ENCODE measurements at places on chromosomes 4 and X.

DNA sequence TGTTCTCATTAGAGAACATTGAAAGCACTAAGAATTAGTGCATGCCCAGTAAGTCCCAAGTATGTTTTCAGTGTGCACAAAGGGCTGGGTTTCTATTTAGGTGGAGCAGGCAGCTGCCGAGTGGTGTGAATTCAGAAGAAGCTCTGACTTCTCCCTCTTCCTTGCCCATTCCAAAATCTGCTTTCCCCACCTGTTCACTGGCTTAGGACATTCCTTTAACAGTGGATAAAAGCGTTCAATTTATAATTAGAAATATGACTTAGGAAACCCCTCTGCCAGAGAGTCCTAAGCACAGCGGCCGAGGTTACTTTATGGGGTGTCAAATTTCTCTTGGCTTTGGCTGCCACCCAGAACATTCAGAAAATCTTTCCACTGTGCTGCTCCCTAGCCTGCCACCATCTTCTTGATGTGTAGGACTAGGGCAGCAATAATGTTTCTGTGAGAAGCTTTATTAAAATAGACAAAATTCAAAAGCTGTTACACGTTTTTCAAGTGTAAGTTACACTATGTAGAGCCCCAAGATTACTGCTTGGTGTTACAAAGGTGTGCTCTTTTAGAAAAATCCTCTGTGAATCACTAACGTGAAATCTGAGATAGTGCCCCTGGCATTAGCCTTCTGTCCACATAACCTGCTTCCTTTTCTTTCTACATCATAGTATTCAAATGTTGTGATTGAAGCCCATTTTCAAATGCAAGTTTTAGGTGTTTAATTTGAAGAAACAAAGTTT lies 191.6 kb upstream of the ANKRD50 start:
- DNase-seq = no peak

GRCh38 chrX:21645431-21645830 lies 12.7 kb downstream of the KLHL34 start:
- DNase-seq = no peak

GRCh38 chrX:107878106-107878505 lies 52.4 kb downstream of the MID2 start:
- DNase-seq = no peak

DNA sequence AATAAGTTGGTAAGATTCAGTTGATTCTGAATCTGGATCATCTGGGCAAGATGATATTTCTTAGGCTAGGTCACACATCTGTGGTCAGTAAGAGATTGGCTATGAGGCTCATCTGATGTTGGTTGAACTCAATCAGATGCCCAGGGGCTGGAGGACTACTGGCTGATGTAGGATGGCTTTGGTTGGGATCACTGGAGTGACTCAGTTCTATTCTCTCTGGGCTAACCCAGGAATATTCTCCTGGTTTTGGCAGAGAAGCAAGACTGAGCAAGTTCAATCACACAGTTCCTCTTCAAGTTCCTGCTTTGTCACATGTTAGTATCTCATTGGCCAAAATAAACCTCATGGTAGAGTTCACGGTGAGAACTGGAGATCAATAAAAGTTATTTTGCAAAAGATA lies 902.3 kb upstream of the SLIT2 start:
- DNase-seq = no peak

DNA sequence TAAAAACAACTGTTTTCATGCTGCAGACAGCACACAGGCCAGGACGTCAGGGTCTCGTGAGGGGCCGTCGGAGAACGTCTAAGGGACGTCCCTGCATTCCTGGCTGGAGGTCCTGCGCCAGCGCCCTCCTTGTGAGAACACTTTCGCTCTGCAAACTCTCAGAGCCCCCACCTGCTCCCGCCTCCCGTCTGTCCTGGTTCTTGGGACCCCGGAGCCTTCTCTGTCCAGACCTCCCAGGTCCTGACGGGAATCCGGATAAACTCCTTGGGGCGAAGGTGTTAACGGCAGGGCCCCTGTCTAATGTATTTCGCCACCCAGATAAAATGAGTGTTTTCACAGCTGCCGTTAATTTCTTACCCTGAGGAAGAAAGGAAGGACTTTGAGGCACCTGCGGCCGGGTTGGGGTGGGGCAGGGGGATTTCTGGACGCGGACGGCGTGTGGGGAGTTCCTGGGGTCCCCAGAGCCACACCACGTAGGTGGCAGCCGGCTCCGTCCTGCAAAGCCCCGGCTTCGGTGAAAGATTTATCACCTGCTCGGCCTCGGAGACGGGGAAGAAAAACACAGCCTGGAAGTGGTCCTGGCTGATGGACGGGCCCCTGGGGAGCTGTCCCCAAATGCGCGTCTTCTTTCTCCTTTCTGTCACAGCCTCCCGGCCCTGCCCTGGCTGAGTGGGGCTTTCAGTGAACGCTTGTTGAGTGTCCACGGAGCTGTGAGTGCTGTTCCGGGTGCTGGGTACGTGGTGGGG lies 35.1 kb upstream of the PPP2R3B start:
- DNase-seq = no peak

DNA sequence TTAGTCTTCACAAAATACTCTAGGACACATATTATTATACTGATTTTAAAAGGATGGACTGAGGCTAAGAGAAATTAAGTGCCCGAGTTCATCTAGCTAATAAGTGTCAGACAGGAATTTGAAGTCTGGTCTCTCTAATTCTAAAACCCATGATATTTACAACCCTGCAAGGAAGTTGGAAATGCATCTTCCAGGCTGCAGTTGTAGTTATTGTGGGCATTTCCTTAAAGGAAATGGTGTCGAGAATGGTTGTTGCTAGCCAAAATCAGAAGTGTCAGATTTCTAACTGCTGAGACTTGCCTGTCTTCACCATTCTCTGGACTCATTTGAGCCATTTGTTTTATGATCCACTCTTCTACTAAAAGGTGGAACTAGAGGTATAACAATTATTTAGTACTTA lies 82.5 kb downstream of the FAT4 start:
- no peak for DNase-seq

GRCh38 chr4:2258091-2259035 lies 3.5 kb downstream of the MXD4 start:
- no peak for DNase-seq

- DNase-seq = no peak
These were observed 36.5 kb downstream of the SHOX start for GRCh38 chrX:666762-667720.

GRCh38 chr4:7831330-7831729 lies 108.3 kb downstream of the AFAP1 start:
- DNase-seq = no peak

GRCh38 chrX:1181170-1181569 lies 31.3 kb downstream of the CRLF2 start:
- no peak for DNase-seq

GRCh38 chr4:139558235-139559088 lies 2.4 kb upstream of the SETD7 start:
- no peak for DNase-seq

- no peak for DNase-seq
These were observed 161.3 kb upstream of the PSAPL1 start for GRCh38 chr4:7595934-7596461.

DNA sequence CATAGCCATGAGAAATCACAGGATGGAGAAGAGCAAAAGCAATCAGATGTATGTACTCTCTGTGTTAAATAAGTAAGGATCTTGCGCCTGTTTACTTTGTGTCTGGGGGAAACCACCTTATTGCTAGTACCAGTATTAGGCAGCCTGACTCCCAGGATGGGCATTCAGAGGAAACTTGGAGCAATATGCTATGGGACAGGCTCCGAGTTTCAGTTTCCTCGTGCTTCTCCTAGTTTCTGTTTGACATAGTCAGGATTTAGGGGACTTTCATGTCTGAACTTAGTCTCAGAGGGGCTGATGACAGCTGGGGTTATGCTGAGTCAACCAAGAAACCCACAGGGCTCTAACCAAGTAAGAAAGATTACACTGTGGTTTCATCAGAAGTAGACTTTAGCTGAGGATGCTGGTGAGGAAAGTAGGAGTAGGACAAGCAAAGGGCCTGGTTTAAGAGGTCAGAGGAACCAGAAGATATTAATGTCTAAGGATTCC lies 13.5 kb downstream of the NSUN7 start:
- DNase-seq = no peak

DNA sequence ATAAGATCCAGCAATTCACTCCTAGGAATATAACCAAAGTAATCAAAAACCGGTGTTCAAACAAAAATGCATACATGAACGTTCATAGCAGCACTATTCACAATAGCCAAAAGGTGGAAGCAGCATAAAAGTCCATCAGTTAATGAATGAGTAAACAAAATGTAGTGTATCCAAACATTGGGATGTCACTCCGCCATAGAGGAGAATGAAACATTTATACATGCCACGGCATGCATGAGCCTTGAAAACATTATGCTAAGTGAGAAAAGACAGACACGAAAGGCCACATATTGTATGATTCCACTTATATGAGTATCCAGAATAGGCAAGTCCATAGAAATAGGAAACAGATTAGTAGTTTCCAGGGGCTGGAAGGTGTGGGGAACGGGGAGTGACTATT lies 11.0 kb upstream of the PDLIM3 start:
- DNase-seq = no peak

GRCh38 chrX:46208225-46208854 lies 336.9 kb downstream of the ZNF674 start:
- DNase-seq = no peak

GRCh38 chr4:19381068-19381467 lies 870.6 kb upstream of the SLIT2 start:
- no peak for DNase-seq

- DNase-seq = no peak
These were observed 68.7 kb downstream of the APBB2 start for GRCh38 chr4:41145571-41146078.

- no peak for DNase-seq
These were observed 32.4 kb downstream of the EGF start for GRCh38 chr4:109945056-109945455.

DNA sequence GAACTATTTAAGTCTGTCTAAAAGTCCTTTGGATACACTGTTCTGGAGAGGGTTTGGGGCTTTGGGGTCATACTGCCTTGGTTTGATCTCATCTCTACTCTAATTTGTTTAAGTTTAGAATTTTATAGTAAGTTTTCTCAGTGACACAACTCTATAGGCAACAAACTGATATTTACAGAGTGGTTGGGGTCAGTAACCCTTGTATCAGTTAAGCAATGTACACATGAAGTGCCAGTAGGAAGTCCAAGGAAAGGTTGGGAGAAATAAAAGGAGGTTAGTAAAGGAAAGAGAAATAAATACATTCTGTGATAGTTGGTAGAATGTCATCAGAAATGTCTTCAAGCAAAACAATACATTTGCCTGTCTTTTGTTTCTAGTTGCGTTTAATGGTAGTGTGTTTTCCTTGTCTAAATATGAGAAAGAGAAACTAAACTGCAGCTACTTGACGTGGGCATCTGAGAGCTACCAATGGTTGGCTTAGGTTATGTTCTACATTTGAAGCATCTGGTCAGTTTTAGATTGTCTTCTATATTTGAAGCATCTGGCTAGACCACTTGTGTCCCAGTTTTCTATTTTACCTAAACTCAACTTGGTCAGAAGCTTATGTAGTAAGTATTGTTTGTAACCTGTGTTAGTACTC lies 6.9 kb downstream of the ATP7A start:
- DNase-seq = no peak

DNA sequence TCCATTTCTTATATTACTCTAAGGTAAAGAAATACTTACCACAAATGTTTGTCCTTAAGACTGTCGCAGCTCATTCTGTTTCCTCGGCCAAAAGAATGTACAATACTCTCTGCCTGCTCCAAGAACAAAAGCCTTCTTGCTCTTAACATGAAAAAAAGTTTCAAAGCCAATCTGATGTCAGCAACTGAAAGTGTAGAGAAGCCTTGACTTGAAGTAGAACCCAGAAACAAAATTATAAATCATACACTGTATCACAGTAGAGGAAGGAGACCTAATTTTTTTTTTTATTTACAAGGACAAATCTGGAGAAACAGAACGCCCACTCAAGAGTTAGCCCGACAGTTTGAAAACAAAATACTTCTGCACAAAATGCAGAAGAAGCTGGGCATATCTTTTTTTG lies at the start of gene MCF2:
TSS of gene MCF2 (minus strand) at position 101 of the 400 bp plus-strand sequence. CDS start 56,423 bp downstream, outside the sequence.
- DNase-seq = no peak

DNA sequence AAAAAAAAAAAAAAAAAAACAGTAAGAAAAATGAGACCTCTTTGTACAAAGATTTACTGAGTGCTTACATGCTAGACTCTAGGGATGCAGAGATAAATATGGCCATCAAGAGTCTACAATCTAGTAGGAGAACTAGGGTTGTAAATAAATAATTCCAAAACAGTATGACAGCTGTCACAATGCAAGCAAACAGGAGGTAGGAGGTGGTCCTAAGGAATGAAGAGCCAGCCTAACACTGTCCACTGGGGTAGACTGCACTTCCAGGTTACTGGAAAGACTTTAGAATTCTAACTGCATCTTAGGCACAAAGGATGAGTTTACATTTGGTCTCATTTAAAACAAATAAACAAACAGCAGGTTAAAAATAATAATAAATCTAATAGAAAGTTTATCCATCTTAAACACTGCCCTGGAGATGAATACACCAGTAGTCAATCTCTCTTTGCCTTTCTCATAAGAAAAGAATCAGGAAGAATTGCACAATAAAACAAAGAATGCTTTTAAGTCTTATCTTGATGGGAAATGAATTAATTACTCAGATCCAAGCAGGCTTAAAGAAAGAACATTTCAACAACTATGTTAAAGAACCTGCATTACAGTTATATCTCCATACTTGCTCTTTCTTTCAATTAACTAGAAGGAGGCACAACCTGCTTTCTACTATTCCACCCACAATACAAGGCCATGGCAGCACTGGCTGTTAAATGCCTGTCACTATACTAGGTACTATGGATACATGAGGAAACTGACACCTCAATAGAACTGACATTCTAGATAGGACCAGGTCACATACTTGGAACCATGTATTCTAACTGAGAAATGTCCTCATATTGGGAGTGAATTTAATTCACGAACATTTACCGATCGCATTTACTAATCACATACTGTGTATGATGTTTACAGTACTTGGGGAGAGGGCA lies 12.7 kb downstream of the ADGRA3 start:
- no peak for DNase-seq

GRCh38 chr4:74906771-74907170 lies 26.1 kb upstream of the PARM1 start:
- no peak for DNase-seq

DNA sequence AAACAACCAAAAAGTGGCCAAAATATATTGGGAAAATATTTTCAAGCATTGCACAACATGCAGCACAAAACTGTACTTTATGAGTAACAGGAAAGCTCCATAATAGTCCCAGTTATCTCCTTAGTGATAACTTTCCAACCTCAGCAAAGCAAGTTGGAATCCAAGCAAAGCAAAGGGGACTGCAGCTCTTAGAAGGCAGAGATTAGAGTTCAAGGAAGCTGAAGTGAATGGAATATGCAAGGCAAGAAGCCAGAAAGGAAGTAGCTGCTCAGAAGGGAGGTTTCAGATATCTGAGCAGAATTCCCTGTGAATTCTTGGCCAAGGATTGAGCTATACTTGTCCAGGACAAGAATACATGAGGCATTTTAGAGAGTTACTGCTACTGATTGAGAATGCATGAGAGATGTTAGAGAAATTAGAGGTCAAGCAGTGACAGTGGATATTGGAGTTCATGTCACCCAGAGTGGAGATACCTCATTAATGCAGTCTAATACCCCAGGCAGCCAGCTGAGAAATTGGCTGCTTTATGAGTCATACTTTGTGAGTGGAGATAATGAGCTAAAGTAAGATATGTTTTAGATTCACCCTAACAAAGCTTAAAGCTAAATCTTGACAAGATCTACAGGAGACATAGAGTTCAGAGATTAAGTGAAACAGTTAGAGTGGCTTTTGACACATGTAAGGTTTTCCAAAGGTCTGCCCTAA lies 102.8 kb downstream of the INPP4B start:
- no peak for DNase-seq

All from cortex of kidney (tissue), 1 donor.